Stimulated activated CD8-positive, alpha-beta memory T cell treated with anti-CD3 and anti-CD28 coated beads, Interleukin-15, amount 100 ng/mL, for 4 hours (primary cell): ENCODE measurements at places on chromosomes 6 and 20.

DNA sequence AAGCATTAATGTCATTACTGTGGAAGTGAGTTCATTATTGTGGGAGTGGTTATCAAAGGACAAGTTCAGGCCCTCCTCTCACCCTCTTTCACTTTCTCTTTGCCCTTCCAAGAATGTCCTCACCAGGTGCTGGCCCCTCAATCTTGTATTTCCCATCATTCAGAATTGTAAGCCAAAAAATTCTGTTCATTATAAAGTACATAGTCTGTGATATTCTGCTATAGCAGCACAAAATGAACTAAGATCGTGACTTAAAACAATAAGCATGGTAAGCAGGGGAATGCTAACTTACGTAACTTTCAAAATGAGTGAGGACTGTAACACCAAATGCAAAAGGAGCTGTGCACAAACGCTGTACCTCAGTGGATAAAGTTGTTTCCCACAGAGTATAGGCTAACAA lies 515.7 kb upstream of the BTBD3 start:
- no peak for DNase-seq

GRCh38 chr20:62623488-62624324 lies 18.6 kb upstream of the SLCO4A1 start:
- DNase-seq: peak; percentile 71

DNA sequence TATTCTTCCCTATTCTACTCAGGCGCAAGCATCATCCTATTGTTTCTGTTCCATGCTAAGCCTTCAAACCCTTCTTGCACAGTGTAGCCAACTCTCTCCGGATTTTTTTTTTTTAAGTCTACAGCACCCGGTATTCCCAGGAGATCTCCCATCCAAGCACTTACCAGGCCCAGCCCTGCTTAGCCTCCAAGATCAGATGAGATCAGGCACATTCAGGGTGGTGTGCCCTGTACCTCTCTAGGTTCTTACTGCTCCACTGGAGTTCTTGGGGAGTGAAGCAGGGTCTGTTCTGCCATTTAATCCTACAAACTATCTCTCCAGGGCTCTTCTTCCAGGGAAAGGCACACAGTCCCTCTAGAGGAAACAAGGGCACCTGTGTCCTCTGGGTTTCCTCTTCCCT lies 14.9 kb upstream of the NUP153 start:
- DNase-seq: no peak

DNA sequence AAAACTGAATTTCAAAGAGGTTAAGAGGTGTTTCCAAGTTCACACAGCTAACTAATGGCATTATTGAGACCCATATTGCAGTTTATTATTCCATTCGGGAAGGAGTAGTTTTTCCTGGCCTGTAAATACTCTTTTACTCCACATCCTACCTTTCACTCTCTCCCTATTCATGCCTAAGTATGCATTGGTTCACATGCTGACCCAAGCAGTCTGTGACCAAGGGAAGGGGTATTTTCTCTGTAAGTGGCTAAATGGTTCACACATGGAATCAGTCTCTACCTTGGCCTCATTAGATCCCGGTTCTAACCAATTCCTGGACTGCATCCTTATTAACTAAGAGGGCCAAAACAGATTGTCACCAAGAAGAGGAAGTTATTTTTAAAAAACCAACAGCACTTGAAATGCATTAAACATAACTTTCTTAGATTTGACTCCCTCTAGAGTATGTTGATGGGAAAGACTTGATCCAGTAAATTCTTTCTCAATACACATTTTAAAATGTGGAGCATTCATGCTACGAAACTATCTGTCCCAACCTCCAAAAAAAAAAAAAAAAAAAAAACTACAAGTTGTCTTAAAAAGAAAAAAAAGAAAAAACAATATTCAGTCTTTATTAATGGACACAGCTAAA lies 17.8 kb upstream of the RSPO3 start:
- DNase-seq: no peak

- no peak for DNase-seq
Observed at GRCh38 chr20:33967126-33967525, 26.6 kb upstream of the RALY start.

DNA sequence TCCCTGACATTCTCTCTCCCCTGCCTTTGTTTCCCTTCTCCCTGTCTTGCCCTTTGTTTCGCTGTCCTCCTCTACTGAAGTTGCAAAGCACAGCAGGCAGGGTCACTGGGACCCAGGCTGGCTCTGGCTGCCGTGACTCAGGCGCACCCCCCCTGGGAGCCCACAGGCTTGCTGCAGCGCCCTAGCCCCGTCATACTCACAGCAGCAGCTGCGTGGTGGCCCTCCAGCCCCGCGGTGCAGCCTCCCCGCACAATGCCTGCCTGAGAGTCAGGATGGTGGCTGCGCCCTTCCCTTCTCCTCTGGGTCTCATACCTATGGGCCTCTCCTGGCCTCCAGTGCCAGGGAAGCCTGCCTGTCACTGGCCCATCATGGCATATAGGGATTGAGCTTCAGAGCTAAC lies 41.7 kb downstream of the TXNDC5 start:
- DNase-seq: no peak

DNA sequence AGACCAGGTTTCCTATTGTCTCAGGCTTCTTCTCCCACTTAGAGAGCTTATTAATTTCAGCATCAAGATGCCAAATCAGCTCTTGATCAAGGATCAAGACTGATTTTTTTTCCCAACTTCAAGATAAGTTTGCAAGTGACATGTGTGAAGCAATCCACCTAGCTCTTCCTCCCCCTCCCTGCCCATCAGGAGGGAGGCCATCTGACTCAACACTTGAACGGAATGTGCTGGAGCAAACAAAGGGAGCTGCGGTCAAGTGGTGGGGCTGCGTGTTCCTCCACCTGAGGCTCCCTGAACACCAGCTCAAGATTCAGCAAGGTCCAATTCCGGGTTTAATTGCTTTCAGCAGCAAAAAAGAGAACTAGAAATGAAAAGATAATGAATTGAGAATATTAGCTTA lies 38.7 kb downstream of the TTI1 start:
- DNase-seq: no peak

- DNase-seq: no peak
Observed at GRCh38 chr6:70552974-70553373, 13.8 kb upstream of the SDHAF4 start.

DNA sequence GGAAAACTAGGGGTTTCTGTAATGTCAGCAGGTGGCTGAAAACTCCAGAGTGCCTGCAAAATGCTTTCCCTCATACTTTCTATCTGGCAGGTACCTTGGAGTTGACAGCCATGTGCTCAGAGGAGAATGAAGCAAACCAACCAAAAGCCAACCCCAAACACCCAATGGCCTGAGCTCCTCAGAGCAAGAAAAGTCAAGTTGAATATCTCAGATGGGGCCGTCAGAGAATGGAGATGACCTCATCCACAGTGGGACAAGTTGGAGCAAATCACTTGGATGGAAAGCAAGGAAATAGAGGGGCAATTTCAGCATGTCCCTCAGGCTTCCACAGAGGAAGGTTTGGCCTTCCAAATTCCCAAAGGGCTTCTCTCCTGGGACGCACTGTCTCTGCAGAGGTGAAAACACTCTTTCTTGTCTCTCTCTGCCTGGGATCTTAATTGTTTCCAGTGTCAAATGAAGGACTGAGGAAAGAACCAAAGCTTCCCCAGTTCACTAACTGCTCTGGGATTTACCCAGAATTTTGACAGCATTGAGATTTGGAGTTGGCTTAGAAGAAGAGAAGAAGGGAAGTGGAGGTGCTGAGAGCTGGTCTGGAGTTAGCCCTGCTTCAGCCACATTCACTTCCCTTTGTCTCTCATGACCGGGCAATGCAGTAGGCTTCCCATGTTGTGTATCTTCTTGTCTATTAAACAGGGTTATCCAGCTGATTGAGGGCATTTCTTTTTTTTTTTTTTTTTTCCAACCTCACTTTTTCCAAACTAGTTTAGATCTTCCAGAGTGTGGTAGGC lies 42.2 kb downstream of the PRND start:
- no peak for DNase-seq

DNA sequence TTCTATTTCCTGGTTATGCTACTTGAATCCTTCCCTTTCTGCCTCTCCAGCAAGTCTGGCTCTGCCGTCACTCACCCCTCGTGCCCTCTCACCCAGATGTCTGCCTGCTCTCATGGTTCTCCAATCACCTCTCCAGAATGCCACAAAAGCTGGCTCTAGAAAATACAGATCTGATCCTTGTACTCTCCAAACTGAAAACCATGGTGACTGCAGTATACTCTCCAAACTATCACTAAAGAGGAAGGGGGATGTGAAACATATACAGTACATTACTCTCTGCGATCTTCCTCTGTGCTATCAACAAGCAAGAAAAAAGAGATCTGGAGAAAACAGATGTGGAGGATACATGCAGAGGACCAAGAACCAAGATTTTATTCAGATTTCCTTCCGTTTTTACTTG lies 91.1 kb downstream of the ATXN1 start:
- no peak for DNase-seq

- DNase-seq: peak; percentile 21
Observed at GRCh38 chr6:53347921-53348370, 804 bp downstream of the ELOVL5 start.

- no peak for DNase-seq
Observed at GRCh38 chr6:85674604-85675003, 31.9 kb upstream of the SYNCRIP start.

- DNase-seq: no peak
Observed at GRCh38 chr6:93389192-93389591, 30.2 kb downstream of the EPHA7 start.

DNA sequence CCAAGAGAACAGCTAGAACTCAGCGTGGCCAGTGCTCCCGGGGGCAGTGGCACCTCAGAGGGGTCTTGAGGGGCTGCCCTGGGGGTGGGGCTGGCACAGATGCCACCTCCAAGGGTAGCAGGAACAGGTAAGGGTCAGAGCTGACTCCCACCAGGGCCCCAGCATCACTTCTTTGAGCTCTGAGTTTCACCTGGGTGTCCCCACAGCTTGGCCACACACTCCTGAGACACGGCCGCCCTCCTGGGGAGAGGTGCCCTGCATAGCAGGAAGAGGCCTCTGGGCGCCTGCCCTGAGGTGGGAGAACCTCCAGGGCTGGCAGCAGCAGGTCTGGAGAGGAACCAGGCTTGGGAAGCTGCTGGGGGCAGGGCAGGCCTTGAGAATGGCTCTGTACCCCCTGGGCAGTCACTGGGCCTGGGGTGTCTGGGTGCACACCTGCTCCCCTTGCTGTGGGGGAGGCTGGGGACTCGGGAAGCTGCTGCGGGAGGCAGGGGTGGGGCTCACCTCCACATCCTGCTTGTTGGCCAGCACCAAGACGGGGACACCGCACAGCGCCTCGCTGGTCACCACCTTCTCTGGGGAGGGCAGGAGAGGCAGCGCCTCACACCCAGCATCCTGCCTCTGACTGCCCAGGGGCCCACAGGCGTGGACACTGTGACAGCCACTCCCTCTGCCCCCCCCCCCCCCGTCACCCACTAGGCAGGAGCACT lies 5.0 kb downstream of the TNFRSF6B start:
- DNase-seq: no peak

- no peak for DNase-seq
Observed at GRCh38 chr6:100184473-100184872, 190.4 kb upstream of the MCHR2 start.

DNA sequence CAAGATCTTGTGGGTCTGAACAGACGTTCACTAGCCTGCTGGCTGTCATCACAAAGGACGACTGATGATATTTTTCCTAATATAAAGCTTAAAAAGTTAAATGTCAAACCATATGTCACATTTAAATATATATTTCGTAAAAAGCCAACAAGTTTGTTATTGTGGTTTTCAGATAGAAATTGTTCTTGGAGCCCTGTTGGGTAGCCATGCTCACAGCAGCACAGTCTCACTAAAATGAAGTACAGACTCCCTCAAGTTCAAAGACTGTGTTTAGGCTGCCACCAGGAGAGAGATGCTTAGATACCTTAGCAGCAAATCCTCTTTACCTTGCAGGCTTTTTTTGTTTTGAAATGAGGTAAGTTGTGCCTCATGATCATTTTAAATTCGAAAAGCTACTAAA lies 17.8 kb downstream of the EEF1E1 start:
- DNase-seq: no peak

DNA sequence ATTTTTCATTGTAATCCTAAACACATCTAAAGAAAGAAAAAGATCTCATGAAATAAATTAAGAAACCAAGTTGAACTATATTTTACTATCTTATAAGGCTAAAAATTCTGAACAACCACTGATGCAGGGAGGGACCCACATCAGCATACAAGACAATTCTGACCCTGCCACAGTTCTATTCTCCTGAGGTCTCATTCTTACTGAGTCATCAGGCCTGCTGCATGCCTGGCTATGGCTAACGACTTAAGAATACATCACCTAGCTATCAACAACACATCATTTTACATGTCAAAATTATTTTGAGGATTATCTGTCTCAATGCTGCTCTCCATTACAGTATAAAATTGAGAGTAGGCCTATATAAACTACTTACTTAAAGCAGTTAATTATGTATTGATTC lies 52.9 kb downstream of the FBXL4 start:
- DNase-seq: no peak

DNA sequence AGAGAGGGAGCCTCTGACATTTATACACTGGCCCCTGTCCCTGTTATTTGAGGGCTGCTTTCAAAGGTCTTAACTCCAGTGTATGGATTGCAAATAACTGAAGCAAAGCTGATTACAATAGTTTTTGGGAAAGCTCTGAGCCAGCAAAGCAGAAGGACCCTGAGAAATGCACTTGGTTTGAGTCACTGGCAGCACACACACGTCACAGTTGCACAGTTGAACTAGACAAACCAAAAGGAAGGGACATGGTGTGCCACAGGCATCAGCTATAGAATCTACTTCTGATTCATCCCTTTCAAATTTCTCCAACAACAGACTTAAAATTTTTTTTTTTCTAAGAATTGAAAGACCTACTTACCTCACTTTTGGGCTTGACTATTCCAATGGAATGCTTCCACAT lies 56.4 kb downstream of the SNRNP48 start:
- DNase-seq: no peak

DNA sequence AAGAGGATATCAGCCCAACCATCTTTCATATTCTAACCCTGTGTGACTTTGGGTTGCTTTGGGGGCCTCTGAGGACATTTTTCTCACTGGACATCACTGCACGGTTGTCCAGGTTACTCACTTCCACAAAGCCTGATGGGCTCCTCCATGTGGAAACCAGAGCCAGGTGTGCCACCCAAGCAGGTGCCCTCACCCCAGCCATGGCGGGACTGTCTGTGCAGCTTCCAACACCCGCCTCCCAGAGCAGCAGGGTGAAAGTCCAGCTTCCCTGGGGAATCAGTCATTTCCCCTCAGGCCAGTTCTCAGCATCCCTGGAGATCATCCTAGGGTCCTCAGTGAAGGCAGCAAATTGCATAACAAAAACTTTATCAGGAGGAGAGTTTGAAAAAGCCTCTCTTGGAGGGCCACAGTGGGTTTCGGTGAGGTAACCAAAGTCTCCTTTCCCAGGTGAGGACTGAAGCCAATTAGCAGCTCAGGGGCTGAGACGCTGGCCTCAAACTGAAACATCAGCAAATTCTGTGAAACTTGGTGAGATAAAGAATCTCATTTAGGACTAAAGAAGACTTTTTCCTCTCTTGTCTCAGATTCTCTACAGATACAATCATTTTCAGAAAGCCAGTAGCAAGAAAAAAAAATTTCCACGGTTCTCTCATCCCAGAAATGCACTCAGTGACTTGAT lies 289.6 kb upstream of the CDH4 start:
- no peak for DNase-seq

DNA sequence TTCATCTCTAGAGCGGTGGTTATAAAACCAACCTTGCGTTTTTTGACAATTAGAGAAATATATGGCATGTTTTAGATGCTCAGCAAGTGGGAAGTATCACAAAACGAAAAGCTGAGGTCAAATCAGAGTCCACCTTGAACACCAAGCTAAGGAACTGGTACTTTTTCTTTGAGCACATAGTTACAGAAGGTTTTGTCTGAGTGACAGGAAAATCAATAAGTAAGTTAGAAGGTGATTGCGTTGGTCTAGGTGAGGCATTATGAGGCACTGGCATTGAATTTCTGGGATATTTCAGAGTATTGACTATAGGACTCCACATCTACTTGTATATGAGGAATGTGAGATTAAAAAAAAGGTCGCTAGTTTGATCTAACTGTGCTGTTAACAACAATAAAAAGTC lies 597 bp upstream of the HINT3 start:
- DNase-seq: no peak
